ENCODE measurements at places on chromosomes 5 and 9.

- DNase-seq: no peak
These were observed 58.1 kb downstream of the PPIP5K2 start for GRCh38 chr5:103178167-103178566.

GRCh38 chr5:131615957-131616356, 19.1 kb downstream of the RAPGEF6 start:
- DNase-seq: no peak

GRCh38 chr9:10586407-10586806, 26.4 kb downstream of the PTPRD start:
- no peak for DNase-seq

- DNase-seq: no peak
These were observed 30.8 kb downstream of the TAS2R1 start for GRCh38 chr5:9599391-9599790.

DNA sequence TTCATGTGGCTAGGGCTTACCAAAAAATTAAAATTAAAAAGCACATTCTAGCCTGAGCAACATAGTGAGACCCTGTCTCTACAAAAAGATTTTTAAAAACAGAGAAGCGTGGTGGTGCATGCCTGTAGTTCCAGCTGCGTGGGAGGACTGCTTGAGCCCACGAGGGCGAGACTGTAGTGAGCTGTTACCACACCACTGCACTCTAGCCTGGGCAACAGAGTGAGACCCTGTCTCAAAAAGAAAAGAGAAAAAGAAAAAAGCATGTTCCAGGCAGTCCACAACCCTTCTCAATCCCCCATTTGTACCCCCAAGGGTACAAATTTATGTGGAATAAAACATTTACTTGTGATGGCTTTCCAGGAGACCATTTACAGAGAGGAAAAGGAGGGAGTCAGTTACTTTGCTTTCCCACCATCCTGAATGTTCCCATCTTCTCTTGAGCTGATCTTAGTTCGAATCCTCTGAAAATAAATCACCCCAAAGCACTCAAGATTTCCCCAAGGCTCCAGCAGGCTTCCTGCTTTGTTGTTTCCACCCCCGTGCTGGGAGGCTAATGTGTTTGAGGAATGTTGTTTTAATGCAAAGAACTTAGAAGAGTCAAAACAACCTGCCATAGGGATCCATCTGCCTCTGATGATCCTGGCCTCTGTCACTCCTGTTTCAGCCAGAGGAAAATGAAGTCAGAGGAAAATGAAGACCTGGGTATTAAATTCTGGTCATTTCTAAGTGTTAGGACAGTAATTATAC, 384.7 kb downstream of the BNC2 start:
- DNase-seq: no peak

DNA sequence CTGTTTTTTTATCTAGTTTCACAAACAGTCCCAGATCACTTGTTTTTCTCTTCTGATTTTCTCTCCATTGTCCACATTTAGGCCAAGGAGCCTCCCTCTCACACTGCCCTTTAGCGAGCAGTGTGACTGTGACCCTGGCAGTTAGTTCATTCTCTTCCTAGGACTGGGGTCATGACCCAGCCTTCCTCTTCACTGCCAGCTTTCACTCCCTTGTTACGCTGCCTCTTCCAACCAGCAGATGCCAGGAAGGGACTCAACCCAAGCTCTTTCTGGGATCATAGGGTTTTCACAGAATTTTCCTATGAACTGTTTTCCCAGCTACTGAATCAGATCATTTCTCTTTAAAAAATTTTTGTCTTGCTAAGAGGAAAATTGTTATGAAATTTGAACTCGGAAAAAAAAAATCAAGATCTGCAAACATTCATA, 70.9 kb downstream of the LMNB1 start:
- DNase-seq: no peak

DNA sequence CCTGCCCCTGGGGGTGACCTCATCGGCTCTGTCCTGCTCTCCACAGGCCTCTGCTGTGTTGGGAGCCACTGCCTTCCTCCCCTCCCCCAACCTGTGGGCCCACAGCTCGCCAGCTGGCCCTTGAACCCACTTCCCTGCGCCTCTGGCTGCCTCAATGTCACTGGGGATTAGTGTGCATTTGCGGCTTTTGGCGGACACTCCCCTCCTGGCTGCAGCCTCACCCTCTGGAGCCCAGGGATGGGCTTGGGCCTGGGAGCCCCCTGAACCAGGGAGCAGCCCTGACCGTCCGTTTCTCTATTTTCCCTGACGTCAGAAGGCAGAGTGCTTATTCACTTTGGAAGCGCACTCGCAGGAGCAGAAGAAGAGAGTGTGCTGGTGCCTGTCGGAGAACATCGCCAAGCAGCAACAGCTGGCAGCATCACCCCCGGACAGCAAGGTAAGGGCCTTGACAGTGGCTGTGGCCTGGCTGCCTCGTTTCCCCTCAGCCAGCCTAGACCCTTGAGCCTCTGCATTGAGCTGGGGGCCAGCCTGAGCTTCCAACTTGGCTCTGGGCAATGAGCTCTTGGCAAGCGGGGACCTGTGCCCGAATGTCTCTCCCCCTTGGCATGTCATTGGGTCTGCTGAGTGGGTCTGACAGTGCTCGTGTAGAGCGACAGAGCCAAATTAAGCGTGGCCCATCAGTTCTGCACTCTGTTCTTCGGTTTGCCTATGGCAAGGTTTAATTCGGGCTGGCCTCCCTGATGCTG, 73.1 kb downstream of the RGS3 start:
- no peak for DNase-seq

DNA sequence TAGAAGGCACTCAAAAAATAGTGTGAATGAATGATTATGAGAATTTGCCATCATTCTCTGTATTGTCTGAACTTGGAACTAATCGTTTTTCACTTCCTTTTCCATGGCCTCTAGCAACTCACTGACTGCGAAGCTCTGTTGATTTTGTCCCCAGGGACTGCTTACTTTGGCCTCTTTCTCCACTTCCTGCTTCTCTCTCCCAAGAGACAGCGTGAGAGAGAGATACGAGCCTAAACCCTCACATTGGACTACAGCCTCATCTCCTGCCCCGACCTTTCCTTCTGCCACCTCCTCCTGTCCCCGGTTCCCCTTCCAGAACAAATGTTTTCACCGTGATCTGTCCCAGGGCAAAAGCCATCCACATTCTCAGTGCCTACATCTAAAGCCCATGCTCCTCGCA, 300.8 kb upstream of the PANK3 start:
- no peak for DNase-seq

All from urinary bladder (tissue), 4 donors.